ENCODE measurements at places on chromosomes 12 and 14. TPM values are rescaled to one million over a fixed set of nuclear protein-coding genes. Genes with fewer than 3 reads are reported as not detected.
A peak's percentile ranks its signal among the peaks of the same experiment; 100 is the strongest.

TNS2 gene
- 4.5 TPM for total RNA-seq

DNA sequence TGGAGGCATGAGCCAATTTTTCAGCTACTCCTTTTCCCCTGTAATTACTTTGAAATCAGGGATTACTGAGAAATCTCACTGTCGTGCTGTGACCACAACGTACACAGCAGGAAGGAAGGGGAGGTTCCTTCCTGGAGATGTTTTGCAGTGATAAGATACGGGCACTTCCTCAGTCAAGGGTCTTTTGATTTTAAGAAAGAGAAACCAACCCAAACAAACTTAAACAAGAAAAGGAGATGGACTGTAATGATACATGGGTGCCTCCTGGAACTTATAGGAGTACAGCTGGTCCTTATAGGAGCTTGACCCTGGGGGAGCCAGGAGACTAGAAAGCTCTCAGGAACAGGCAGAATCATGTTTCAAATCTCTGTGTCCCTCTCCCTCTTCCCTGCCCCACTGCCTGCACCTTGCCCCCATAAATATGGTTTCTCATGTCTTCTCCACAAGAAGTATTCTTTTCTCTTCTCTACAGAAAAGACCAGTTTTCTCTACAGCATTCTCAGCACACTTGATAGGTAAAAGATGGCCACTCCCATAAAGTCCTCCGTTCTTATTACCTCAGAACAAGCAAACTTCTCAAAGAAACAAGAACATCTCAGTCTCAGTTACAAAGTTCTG lies 281.1 kb upstream of the AMIGO2 start:
- no peak for DNase-seq

- no peak for DNase-seq
Observed at GRCh38 chr14:99944241-99944651, 121.0 kb upstream of the EVL start.

TCL1B gene
- total RNA-seq, result 3.6 TPM

DNA sequence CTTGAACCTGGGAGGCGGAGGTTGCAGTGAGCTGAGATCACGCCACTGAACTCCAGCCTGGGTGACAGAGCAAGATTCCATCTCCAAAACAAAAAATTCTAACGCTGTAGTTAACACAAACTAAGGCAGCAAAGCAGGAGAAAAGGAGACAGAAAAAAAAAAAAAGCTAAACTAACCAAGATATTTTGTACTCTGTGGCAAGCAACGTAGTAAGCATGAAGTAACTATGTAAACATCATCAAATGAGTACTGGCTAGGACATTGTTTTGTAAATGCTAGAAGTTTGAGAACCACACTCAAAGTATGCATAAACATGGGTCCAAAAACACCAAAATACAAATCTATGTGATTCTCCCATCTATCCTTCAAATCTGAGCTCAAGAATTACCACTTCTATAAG lies 44.2 kb downstream of the C2CD5 start:
- no peak for DNase-seq

KCNA1 gene
- total RNA-seq, result 0.92 TPM

DNA sequence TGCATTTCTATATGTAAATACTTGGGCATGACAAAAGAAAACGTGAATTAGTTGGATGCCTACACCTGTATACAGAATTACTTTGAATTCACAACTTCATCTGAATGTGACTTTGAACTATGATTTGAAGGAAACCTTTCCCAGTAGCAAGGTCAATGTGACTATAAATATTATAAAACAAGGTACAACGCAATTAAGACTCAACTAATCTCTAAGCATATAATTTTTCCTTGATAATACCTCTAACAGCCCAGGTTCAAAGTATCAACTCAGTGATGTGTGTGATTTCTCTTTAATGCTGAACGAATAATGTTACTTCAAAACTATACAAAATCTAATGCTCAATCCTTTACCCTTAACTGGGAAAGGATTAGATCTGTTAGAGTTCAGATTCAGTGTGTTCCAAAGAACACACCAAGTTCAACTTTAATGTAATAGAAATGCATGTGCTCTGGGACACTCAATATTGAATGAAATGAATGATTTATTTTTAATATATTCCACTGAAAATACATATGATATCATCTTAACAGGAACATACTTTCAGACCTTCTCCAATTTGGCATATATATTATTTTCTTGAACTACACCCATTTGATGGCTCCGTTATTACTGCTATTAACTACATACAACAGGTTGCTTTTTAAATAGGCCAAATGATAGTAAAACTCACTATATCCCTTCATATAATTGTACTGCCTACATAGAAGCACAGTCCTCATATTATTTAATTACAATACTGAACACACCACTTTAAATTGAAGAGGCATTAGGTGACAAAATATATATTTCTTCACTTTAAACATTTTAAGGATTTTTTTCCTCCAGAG lies 40.1 kb upstream of the MTERF2 start:
- no peak for DNase-seq

DNA sequence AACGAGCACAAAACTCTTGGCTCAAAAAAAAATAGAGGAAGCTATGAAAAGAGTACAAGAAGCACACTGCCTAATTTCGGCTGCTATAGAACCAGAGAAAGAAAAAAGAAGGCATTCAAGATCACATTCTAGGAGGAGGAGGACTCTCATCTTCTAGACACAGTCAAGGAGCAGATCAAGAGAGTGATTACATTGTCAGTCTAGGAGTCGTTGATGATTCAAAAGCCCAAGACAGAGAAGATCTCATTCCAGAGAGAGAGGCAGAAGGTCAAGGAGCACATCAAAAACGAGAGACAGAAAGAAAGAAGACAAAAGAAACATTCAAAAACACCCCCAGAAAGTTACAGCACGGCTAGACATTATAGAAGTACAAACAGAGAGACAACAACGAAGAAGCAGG lies 131.8 kb upstream of the AEBP2 start:
- no peak for DNase-seq

- no peak for DNase-seq
Observed at GRCh38 chr12:12908252-12908651, 16.9 kb downstream of the GPRC5A start.

DNA sequence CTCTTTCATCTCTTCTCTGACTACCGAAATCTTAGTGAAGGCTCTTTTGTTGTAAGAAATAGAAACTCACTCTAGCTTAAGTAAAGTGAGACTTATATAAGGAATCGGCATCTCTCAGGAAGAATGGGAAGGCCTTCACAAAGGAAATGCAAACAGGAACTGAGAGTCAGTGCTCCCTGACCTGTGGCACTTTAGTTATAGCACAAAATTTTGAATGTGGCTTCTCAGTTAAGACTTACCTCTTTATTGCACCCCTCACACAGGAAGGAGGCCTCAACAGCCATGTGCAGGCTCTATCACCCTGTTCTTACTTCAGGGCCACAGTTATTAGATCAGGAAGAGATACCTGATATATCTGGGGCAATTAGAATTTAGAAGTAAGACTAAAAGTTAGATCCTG lies 224.7 kb upstream of the EGLN3 start:
- no peak for DNase-seq

DNA sequence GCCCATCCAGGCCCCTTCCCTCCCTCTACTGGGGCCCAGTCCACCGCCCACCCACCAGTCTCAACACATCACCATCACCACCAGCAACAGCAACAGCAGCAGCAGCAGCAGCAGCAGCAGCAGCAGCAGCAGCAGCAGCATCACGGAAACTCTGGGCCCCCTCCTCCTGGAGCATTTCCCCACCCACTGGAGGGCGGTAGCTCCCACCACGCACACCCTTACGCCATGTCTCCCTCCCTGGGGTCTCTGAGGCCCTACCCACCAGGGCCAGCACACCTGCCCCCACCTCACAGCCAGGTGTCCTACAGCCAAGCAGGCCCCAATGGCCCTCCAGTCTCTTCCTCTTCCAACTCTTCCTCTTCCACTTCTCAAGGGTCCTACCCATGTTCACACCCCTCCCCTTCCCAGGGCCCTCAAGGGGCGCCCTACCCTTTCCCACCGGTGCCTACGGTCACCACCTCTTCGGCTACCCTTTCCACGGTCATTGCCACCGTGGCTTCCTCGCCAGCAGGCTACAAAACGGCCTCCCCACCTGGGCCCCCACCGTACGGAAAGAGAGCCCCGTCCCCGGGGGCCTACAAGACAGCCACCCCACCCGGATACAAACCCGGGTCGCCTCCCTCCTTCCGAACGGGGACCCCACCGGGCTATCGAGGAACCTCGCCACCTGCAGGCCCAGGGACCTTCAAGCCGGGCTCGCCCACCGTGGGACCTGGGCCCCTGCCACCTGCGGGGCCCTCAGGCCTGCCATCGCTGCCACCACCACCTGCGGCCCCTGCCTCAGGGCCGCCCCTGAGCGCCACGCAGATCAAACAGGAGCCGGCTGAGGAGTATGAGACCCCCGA lies 6.8 kb upstream of the RNU7-1 start:
- peak; percentile 85 for DNase-seq

CAPZA3 gene
- total RNA-seq, result not detected

DNA sequence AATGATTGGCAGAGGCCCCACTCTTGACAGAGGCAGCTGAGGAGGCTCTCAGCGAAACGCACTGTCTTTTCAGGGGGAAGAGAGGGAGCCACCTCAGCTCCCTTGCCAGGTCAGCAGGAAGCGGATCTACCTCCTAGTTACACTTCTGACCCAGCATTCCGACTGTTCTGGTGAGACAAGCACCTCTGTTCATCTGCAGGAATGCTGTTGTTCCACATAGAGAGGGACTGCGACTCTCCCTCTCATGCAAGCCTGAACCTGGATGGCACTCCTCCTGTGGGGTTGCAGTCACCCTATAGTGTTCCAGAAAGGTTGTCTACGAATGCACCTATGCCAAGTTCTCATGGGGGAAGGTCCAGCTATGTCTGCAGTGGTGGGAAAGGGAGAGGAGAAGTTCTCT lies 37.1 kb upstream of the AEBP2 start:
- DNase-seq, result no peak

GNG2 gene
- 7.0 TPM for total RNA-seq

ZFHX2 gene
- total RNA-seq, result 19.4 TPM

All from H9 (cell line).